Fibroblast of the aortic adventitia (primary cell): ENCODE measurements at places on chromosomes 11 and 22. TPM values are rescaled to one million over a fixed set of nuclear protein-coding genes. Genes with fewer than 3 reads are reported as not detected.

The PDGFD gene
- total RNA-seq = 32.4 and 37.4 TPM in 2 replicates

The APBB1 gene
- total RNA-seq = 41.8 and 52.4 TPM in 2 replicates

The SULT4A1 gene
- 0.49 TPM in 1 of 2 replicates, not detected in the other for total RNA-seq

The MYBPC3 gene
- not detected in 2 replicates for total RNA-seq

The PDE2A gene
- 0.41 TPM in 1 of 2 replicates, not detected in the other for total RNA-seq
